H1 (cell line): ENCODE measurements at places on chromosomes 12 and 14.

DNA sequence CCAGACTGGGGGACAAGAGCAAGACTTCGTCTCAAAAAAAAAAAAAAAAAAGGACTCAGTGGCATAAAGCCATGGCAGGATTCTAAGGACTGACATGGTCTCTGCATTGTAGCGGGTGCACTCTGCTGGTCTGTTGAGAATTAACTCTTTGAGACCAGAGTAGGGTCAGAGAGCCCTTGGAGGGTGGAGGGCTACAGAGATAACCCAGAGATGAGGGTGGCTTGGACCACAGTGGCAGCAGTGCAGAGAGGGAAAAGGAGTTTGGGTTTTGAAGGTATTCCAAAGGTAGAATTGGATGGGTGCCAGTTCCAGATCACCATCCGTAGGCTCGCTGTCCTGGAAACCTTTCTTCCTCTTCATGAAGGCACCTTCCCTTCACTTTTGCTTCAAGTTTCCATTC lies 14.3 kb upstream of the DYNC1H1 start:
- no peak overlapping the region for H3K4me3 ChIP-seq
- peaks cover 4% of the 10 kb centered on the region for H3K4me1 ChIP-seq
- DNase-seq = no peak
- peaks cover 12% of the 10 kb centered on the region for H3K27me3 ChIP-seq
- H3K27ac ChIP-seq = no peak overlapping the region

GRCh38 chr12:126019385-126019784 lies 954.1 kb downstream of the AACS start:
- H3K36me3 ChIP-seq = no peaks in the 10 kb centered on the region
- no peak overlapping the region for H3K4me3 ChIP-seq
- no peak overlapping the region for H3K27ac ChIP-seq
- DNase-seq = no peak

GRCh38 chr14:98578204-98578603 lies 693.8 kb downstream of the BCL11B start:
- no peak for DNase-seq
- H3K27ac ChIP-seq = no peak overlapping the region
- no peaks in the 10 kb centered on the region for H3K36me3 ChIP-seq
- no peaks in the 10 kb centered on the region for H3K4me1 ChIP-seq

DNA sequence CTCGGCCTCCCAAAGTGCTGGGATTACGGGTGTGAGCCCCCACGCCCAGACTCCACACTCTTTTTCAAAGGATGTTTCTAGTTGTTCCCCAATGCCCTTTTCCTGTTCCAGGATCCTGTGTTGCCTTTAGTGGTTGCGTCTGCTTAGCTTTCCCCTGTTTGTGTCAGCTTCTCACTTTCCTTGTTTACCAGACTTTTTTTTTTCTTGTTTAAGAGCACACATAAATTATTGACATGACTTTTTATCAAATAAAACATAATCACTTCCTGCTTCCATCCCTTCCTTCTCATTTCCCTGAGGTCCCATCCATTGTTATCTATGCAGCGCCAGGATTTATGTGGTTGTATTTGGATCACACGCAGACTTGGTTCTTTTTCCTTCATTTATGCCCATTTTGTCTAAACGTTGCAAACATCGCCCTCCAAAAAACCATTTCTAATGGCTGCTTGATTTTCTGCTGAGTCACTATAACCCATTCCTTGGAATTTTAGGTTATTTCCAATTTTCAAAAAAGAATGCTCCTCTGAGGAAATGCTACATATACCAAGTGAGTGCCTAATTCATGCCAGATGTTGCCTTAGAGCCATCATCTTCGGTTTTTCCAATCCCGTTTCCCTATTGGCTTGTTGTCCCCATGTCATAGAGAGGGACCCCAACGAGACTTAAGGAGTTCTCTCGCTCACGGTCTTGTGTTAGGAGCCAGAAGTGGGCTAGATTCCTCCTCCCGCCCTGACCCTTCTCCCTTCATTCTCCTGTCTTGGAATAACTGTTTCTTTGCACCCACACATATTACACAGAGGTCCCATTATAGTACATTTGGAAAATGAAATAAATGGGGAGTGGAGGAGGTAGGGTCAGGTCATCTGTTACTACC lies 13.5 kb upstream of the CYP46A1 start:
- no peaks in the 10 kb centered on the region for H3K36me3 ChIP-seq
- H3K4me3 ChIP-seq = no peak overlapping the region
- peaks cover 40% of the 10 kb centered on the region for H3K4me1 ChIP-seq
- no peak overlapping the region for H3K27ac ChIP-seq

DNA sequence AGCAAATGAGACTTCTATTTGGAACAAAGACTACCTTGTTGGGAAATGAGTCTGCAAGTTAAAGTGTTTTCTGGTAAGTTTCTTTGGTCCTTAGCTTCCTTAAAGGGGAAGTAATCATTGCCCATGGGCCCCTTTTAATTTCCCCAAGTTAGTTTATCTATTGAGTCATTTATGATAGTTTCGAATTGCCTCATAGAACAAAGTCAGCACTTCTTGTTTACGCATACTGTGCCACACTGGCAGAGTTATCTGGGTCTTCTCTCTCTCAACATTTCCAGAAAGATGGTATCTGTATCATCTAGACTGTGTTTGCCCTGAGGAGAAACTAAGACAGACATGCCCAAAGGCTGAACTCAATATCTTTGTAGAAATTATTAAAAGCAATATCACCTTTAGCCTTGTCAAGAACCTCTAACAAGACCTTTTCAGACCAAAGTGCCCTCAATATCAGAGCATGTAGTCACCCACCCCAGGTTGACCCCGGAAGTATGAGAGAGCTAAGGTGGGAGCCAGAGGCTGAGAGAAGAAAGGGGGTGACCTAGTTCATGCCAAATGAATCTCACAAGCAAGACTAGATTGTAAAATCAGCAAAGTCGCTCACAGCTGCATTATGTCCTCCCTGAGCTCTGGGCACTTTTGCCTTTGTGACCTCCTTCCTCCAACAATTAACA lies 40.0 kb downstream of the GPR65 start:
- no peak overlapping the region for H3K4me3 ChIP-seq
- no peak for DNase-seq
- H3K27me3 ChIP-seq = no peaks in the 10 kb centered on the region
- H3K27ac ChIP-seq = no peak overlapping the region
- no peaks in the 10 kb centered on the region for H3K36me3 ChIP-seq

DNA sequence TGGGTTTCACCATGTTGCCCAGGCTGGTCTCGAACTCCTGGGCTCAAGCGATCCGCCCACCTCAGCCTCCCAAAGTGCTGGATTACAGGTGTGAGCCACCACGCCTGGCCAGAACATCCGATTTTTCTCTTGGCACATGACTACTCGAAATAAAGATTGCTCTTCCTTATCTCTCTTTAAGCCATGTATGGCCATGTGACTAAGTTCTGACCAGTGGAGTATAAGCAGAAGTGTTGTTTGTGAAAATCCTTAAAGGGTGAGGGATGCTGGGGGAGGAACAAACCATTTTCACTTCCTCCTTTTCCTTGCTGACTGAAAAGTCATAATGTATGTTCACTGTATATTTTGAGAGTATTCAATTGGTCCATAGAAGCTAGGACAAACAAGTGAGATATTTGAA lies 50.7 kb upstream of the ATF7IP start:
- no peaks in the 10 kb centered on the region for H3K27me3 ChIP-seq
- no peaks in the 10 kb centered on the region for H3K4me1 ChIP-seq
- no peaks in the 10 kb centered on the region for H3K36me3 ChIP-seq
- H3K4me3 ChIP-seq = no peak overlapping the region
- H3K27ac ChIP-seq = no peak overlapping the region
- no peak for DNase-seq

DNA sequence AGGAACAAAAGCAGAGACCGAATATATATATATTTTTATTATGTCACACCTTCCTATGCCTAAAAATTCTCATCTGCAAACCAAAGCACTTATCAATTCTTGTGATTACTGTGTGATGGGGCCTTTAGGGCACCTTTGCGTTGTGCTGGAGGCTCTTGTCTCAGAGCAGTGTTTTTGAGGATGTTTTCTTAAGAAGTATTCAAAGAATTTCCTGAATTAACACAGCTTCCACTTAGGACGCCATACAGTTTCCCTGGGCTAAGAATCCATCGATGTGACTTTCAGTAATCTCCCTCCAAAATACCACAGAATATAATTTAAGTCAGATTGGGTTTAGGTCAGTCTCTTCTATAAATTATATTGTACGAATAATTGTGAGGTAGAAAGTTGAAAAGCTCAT lies 22.0 kb upstream of the HIF1A start:
- H3K27me3 ChIP-seq = no peaks in the 10 kb centered on the region
- H3K27ac ChIP-seq = no peak overlapping the region
- H3K4me1 ChIP-seq = peaks cover 9% of the 10 kb centered on the region; the same call in 1 of the 2 replicates

DNA sequence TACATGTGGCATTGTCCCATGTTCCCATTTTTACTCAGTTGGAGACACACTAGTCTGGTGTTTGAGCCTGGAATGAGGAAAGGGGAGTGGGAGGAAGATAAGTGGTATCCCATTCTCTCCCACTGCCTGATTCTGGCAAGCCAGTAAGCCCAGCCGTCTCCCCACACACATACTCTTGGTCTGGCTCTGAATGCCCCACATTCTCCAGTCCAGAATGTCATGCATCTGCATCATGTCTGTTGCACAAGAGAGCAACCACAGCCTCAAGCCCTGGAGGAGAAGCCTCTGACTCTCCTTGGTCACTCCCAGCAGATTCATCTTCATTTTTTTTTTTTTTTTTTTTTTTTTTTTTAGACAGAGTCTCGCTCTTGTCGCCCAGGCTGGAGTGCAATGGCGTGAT lies 48.0 kb downstream of the DRAM1 start:
- H3K36me3 ChIP-seq = no peaks in the 10 kb centered on the region
- no peaks in the 10 kb centered on the region for H3K4me1 ChIP-seq
- no peaks in the 10 kb centered on the region for H3K27me3 ChIP-seq
- no peak for DNase-seq
- no peak overlapping the region for H3K27ac ChIP-seq
- H3K4me3 ChIP-seq = no peak overlapping the region
